ENCODE measurements at places on chromosomes 7 and 10.

DNA sequence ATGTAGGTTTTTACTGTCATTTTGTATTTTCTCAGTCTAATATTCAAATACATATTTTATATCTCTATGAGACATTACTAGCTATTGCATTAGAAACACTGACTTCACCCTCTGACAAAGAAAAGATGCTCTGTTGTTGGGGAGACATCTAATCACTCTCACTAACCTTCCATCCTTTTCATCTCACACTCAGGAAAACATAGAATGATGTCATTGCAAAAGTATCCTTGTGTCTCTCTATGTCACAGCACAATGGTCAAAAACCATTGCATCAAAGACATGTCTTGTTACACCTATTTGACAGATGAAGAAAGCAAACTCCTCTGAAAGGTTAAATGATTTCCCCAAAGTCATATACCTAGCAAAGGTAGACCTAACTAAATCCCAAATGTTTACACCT lies 231.3 kb upstream of the PTN start:
- no peak for DNase-seq

GRCh38 chr7:97078023-97078969 lies 39.2 kb upstream of the SDHAF3 start:
- no peak for DNase-seq

- DNase-seq, result no peak
These were observed 2.0 kb downstream of the ANLN start for GRCh38 chr7:36391436-36392198.

DNA sequence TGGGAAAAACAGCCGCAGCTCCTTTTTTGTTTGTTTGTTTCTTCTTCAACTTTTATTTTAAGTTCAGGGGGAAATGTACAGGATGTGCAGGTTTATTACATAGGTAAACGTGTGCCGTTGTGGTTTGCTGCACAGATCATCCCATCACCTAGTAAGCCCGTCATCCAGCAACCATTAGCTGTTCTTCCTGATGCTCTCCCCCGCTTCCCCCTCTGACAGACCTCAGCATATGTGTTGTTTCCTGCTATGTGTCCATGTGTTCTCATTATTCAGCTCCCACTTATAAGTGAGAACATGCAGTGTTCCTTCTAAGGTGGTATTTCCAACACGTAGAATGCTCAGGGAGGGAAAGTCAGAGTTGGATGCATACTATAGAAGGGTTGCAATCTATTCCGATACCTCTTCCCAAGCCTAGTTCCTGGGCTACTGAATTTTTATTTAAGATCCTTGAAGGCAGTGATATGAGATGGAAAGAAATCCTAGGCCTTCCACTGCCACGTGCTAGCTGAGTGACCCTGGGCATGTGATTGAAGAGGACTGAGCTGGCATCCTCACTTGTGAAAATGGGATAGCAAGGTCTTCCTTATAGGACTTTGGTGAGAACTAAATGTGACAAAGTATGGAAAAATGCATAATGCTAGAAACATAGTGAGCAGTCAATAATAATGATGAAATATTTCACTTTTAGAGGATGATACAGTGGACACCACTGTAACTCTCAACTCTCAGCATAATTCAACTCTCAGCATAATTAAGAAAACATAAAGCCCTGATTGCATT lies 278.5 kb downstream of the REEP3 start:
- no peak for DNase-seq

DNA sequence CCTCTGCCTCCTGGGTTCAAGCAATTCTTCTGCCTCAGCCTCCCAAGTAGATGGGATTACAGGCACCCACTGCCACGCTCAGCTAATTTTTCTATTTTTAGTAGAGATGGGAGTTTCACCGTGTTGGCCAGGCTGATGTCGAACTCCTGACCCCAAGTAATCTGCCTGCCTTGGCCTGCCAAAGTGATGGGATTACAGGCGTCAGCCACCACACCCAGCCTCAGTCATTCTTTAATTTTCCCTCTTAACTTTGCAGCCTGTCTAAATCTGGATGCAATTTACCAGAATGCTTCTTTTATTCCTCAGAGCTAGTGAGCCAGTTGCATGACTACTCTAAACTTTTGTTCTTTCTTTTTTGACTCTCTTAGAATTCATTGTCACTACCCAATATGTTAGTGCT lies 90.5 kb upstream of the CSTF2T start:
- DNase-seq, result no peak

GRCh38 chr10:105742184-105742583 lies 1101.1 kb downstream of the SORCS3 start:
- no peak for DNase-seq

- no peak for DNase-seq
These were observed 95.7 kb downstream of the SLIT1 start for GRCh38 chr10:97090035-97090434.

GRCh38 chr7:87152897-87153641 lies 816 bp downstream of the DMTF1 start:
- peak; percentile 49 for DNase-seq

DNA sequence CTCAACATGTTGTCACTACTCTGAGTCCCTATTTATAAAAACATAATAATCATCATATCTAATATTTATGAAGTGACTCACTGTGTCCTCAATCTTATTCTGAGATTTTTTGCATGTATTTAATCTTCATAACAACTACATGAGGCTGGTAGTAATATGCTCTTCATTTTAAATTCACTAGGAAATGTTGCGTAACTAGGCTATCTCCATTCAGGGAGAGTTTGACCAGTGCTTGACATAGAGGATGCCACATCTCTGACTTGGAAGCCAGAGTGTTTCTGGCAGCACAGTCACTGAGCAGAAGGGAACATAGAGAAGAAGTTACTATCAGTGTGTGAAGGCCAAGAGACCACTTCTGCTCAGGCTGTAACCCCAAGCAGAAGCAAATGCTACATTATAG lies 88.9 kb downstream of the FAM13C start:
- no peak for DNase-seq

DNA sequence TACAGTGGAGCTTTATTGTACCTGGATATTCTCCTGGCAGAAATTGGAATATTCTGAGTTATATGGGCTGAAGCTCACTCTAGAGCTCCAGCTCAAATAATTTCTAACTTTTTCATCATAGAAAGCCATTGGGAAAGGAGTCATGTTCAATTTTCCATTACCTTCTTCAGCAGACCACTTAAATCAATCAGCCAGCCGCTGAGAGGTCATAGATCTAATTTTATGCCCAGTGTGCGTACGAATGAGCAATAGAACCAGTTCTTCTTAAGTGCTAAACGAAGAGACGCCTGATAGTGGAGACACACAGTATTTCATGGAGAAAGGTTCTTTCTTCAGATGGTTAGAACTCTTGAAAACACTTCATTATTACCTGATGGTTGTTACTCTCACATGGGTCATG lies 35.0 kb upstream of the DNAJB12 start:
- DNase-seq, result no peak

DNA sequence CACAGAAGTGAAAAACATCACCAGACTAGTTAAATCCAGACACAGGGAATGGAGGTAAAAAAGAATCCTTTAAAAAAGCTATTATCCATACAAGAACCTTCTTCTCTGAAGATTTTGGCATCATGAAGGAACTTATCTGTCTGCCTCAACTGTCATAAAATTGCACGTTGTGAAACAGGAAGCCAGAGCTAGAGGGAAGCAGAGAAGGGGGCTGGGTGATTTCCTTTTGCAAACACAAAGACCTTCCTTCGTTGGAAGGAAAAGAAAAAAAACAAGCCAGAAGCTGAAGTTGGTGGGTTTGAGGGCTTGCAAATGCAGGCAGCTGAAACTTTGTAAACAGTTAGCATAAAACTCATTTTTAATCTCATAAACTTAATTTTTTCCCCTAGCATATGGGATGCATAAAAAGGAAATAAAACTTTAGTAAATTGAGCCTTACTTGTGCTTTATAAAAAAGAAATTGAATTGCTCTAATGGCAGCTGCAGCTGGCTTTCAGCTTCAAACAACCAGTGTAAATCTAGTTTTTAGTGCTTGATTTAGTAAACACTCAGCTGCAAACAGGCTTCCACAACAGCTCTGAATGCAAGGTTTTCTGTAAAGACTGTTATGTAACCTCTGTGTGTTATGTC lies 101.6 kb downstream of the OTUD1 start:
- peak; percentile 34 for DNase-seq

DNA sequence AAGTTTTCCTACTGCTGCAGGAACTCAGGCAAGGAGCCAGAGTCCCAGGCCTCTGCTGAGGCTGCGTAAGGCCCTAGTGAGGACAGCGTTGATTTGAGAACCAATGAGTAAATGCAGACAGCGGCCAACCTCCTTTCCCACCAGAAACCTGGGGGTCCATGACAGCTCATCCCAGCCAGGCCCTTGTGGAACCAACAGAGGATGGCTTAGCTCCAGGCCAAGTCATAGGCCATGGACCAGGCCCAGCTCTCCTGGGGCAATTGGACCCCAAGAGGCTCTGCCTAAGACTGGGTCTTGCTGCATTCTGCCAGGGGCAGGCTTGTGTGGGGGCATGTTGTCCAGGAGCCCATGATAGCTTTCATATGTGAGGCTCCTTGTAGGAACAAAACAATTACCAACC lies 65.4 kb upstream of the PPP1R3C start:
- DNase-seq, result no peak

- no peak for DNase-seq
These were observed 19.3 kb upstream of the ZNF365 start for GRCh38 chr10:62354916-62355315.

GRCh38 chr10:100773646-100774045 lies 28.3 kb downstream of the PAX2 start:
- DNase-seq, result no peak
